ENCODE measurements at places on chromosomes 1 and 21.
A peak's percentile ranks its signal among the peaks of the same experiment; 100 is the strongest.

GRCh38 chr1:19395678-19396192, 83.6 kb downstream of the SLC66A1 start:
- DNase-seq = no peak

DNA sequence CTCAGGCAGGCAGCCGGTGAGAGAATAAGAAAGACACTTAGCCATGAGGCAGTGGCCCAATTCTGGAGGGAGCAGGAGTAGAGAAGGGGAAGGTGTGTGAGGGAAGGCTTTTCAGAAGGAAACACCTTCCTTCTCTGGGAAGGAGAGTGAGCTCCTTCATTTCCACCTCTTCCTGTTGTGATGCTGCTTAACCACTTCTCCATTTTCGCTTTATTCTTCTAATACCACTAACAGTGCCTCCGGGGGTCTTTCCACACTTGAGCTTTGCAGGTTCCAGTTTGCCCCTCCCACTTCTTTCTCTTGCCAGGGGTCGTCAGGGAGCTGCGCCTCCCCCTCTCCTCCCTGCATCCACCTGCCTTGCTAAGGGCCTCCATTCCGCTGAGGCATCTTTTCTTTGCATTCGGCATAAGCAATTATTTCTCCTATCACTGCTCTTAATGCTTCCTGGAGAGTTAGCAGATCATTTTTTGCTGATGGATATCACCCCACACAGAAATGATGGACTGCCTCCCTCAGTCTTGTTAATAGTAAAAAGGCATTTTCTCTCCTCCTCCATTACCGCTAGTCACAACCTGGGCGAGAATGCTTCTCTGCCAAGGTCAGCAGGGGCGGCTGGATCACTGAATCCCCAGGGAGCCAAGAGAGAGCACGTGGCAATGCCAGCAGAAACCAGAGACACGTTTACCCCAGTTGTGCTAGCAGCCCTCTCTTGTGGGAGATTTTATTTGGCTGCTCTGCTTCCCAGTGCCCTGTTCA, 74.8 kb downstream of the ELAVL4 start:
- DNase-seq = no peak

DNA sequence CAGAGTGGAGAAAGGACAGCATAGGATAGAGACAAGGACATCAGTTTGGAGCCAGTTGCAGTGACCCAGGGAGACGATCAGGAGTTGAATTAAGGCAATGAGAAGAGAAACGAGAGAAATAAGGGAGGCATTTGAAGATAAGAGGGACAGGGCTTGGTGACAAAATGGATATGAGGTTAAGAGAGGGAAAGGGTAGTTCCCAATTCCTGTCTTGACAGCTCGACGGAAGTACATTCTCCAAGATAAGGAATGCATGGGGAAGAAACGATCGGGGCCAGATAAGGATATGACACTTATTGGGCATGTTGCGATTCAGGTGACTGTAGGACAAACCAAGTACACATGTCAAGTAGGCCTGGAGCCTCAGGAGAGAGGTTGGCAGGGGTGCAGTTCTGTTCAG, 18.7 kb upstream of the KCNN3 start:
- DNase-seq = no peak

DNA sequence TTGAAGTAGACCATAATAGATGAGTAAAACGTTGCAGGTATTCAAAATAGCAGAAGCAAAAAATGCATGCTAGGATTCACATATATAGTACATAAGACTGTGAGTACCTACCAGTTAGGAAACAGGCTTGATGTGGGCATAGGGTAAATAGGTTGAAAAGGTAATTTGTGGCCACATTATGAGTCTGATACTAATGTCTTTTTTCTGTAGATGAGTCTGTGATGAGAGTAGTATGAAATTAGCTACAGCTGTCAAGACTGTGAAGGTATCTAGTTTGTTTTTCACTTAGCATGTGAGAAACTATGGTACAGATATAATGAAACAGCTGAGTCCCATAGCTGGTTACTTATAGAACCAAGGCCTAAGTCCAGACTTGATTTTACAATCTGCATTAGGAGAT, 12.4 kb upstream of the SPATA1 start:
- DNase-seq = no peak

- no peak for DNase-seq
These were observed 104.6 kb downstream of the DISP1 start for GRCh38 chr1:222919478-222919865.

- no peak for DNase-seq
These were observed 33.2 kb upstream of the SLC19A1 start for GRCh38 chr21:45575304-45575992.

- DNase-seq = no peak
These were observed 150.2 kb downstream of the GRIK3 start for GRCh38 chr1:36884029-36884701.

GRCh38 chr1:3293563-3294080, 160.8 kb upstream of the ARHGEF16 start:
- DNase-seq = no peak

GRCh38 chr1:1602968-1603506, 3.1 kb upstream of the FNDC10 start:
- DNase-seq = no peak

GRCh38 chr1:160858097-160858496, 4.6 kb downstream of the CD244 start:
- DNase-seq = no peak

DNA sequence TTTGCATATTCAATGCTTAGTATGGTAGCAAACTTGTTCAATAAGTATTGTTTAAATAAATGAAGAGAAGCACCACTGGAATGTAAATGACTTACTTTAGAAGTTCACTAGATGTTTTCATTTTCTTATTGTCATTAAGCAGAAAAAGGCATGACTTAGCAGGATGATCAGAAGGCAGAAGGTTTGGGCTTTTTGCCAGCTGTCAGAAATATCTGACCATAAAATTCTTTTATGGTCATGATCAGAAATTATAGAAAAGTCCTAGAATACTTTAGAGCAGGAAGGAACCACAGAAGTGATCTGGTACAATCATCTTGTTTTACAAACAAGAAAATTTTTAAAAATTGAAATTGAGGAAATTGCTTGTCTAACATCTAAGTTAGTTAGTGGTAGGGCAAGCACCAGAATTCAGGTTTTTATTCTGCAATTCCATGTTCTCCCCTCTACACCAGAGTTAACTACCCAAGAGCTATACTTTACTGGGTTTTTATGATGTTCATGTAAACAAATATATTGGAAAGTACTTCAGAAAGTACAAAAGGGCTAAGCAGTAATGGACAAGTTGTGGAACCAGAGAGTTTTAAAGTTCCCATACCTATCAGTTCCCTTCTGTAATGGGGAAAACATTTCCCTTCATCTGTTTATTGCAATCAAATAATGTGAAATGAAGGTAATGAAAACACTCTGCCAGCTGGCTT, 10.1 kb downstream of the FMO5 start:
- no peak for DNase-seq

DNA sequence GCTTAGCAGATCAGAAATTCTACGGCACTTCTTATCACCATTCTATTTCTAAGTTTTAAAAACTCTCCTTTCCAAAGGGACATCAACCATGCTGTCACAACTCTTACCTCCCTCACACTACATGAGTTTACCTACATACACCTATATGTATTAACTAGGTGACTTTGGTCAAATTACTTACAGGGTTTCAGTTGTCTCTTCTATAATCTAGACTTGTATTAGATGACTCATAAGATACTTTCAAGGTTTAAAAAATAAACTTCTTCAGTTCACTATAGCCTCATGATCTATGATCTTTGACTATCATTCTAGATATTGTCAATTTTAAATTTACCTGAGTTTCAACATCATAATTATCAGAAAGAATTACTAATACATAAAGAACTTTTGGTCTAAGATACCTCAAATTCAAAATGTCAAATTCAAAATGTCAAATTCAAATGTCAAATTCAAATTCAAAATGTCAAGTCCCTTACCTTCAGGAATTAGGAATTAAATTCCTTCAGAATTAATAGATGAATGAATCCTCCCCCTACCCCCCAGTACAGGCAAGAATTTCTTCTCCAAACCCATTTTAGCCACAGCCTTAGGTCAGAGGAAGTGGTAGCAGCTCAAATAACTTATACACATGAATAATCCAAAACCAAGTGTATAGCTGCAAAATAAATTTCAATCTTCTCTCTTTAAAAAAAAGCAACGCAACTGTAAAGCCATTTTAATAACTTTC, 31.1 kb downstream of the OTUD7B start:
- DNase-seq = no peak

DNA sequence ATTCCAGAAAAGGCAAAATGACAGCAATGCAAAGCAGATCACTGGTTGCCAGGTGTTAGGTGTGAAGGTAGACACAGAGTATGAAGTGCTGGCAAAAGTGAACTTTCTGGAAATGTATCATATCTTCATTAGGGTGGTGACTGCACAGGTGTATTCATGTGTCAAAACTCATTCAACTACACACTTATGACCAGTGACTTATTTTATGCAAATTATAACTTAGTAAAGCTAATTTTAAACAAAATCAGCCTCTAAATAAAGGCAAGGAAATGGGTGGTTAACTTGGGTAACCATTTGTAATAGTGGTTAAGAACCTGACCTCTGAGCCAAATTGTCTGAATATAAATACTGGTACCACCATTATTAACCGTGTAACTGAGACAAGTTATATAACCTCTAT, 7.4 kb downstream of the COP1 start:
- DNase-seq = no peak

- no peak for DNase-seq
These were observed 2.3 kb downstream of the OR2L5 start for GRCh38 chr1:248015803-248016202.

DNA sequence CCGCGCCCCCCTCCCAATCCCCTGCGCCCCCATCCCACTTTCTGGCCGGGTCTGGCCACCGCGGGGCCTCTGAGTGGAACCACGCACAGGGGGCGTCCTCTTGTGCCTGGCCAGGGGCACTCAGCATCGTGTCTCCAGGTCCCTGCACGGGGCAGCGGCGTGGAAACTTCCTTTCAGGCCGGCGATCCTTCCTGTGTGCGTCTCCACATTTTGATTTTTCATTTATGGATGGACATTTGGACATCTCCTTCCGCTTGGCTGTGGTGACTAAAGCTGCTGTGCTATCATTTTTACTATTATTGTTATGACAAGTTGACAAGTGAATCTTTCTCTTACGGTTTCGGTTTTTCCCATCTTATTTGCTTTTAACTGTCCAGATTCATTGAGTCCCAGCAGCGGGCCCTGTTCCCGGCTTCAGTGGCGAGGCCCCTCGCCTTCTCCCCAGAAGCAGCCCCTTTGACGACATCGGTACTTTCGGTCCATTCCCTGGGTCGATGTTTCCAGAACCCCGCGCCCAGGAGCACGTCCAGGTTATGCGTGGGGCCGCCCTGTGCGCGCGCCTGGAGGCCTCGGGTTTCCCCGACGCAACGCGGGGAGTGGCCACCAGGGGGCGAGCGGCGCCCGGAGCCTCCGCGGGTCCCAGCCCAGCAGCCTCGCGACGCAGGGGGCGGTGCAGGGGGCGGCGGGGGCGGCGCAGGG, 12.4 kb upstream of the SLC19A1 start:
- peak; percentile 73 for DNase-seq

DNA sequence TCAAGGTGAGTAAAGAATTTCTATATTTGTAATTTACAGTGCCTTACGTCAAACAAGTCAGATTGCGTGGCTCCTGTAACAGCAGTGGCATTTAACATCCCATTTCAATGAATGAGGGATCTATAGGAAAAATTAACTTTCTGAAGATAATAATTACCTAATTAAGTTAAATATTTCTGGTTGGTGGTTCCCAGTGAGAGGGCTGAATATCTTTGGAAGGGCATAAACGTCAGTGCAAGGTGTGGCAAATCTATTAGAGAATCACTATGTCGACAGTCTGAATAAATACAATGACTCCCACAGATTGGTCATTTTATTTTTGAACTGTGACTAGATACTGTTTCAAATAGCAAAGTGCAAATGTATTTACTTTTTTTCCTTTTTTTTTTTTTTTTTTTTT, 80.0 kb downstream of the S1PR1 start:
- DNase-seq = no peak

GRCh38 chr1:245860657-245861544, 646.2 kb downstream of the SMYD3 start:
- no peak for DNase-seq

DNA sequence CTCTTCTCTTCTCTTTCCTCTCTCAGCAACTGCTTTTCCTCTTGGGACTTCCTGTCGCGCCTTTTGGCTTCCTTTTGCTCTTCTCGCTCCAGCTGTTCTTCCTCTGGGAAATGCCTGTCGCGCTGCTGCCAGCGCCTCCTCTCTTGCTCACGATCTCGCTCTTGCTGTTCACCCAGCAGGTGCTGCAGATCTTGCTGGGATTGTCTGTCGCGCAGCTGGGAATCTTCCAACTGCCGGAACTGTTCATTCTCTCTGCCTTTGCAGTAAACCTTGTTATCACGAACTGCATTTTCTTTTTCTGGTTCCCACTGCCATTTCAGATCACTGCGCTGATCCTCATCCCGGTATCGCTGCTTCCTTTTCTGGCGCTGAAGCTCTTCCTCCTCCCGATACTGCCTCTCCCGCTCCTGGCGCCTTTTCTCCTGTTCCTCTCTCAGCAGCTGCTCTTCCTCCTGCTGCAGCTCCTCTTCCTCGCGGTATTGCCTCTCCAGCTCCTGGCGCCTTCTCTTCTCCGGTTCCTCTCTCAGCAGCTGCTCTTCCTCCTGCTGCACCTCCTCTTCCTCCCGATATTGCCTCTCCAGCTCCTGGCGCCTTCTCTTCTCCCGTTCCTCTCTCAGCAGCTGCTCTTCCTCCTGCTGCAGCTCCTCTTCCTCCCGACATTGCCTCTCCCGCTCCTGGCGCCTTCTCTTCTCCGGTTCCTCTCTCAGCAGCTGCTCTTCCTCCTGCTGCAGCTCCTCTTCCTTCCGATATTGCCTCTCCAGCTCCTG, 5.8 kb downstream of the TCHH start:
- no peak for DNase-seq

GRCh38 chr1:207363871-207364270, 42.4 kb downstream of the CD55 start:
- DNase-seq = no peak

GRCh38 chr1:204443871-204444581, 32.4 kb upstream of the PPP1R15B start:
- no peak for DNase-seq

DNA sequence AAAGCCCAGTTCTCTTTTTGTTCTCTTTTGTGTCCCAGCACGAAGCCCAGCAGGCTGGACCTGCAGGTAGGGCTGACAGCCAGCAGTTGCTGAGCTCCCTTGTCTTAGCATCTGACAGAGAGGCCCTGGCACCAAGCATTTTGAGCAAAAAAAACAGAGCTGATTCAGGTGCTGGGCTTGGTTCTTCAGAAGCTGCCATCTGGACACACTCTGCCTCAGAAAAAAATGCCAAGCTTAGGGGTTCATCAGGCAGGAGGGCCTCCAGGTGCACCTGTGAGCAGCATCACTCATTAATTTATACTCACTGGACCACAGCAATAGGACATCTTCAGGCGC, 167.1 kb upstream of the PLD5 start:
- DNase-seq = no peak

All from activated naive CD8-positive, alpha-beta T cell treated with anti-CD3 and anti-CD28 coated beads, Interleukin-2, amount 50 U/mL, for 16 hours (primary cell).